ENCODE measurements at places on chromosomes 7 and 10.

DNA sequence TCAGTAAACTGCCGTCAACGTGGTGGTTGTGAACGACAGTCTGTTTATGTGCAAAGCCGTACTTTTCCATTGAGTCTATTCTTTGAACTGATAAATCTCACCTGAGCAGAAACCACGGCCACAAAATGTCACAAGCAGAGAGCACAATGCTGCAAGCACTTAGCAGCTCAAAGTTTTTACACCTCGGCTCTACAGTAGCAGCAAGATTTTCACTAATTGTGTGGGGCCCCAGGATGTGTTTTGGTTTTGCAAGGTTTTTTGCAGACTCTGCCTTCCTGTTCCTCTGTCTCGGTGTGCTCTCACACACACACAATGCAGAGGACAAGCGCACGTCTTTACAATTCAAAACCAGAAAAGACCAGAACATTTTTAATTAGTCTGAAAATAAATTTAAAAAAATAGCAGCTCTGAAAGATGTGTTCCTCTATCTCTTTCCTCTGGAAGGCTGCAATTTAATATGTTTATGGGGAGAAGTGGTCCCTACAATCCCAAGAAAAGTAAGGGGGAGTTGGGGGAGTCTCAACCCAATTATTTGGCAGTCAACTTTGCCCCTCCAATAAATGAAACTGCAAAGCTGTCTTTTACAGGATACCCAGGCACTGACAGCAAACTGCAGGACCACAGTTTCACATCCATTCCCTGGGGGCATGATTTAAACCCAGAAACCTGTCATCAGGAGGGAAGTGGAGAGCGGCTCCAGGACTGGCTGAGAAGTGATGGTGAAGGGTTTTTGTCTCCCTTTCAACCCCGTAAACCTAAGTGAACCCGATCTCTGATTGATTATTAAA lies 73.8 kb upstream of the SFMBT2 start:
- peak; percentile 81 for DNase-seq

DNA sequence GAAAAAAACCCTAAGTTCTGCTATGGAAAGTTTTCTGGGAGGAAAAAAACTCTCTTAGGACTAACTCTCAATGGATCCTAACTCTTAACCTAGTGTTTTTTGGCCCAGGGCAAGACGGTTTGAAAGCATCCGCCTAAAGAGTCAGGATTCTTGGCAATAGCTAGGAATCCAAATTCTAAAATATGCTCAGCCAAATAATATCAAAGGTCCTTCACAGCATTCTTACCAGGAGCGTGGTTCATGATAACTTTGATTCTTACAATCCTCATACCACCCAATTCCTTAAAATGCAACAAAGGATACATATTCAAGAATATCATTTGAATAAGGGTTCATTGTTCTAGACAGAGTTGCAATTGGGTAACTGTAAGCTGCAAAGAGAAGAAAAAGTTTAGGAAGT lies 21.3 kb downstream of the CPA1 start:
- DNase-seq: no peak

GRCh38 chr10:75548356-75548755 lies 116.9 kb downstream of the LRMDA start:
- DNase-seq: no peak

DNA sequence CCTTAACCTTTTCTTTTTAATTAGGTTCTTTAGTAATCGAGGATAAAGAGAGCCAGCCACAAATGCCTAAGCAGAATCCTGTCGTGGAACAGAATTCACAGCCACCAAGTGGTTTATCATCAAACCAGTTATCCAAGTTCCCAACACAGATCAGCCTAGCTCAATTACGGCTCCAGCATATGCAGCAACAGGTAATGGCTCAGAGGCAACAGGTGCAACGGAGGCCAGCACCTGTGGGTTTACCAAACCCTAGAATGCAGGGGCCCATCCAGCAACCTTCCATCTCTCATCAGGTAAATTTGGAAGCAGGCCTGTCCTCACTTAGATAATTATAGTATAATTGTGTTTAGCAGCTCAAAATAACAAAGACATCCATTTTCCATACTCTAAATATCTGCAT lies 94.6 kb downstream of the TRIM24 start:
- DNase-seq: no peak

DNA sequence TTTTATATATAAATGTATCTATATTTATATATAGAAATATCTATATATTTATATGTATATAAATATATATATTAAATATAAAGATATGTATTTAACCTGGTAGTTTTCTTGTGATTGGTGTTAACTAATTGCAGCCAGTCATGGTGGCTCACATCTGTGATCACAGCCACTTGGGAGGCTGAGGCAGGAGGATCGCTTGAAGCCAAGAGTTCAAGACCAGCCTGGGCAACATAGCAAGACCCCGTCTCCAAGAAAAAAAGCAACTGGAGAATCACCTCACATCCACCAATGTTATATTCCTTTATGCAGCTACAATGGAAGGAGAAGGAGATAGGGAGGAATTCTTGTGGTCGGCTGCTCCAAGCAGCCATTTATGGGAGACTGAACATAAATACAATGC lies 224.9 kb downstream of the BAMBI start:
- no peak for DNase-seq

GRCh38 chr10:107434201-107434600 lies 269.7 kb upstream of the SORCS1 start:
- no peak for DNase-seq

- peak; percentile 61 for DNase-seq
These were observed 47.3 kb downstream of the LRRN3 start for GRCh38 chr7:111138193-111138569.
